SK-MEL-5 (cell line): ENCODE measurements at places on chromosomes 13 and 19. TPM values are rescaled to one million over a fixed set of nuclear protein-coding genes. Genes with fewer than 3 reads are reported as not detected.

- peak; percentile 81 for DNase-seq
These were observed 20.3 kb upstream of the TMTC4 start for GRCh38 chr13:100694722-100695508.

DNA sequence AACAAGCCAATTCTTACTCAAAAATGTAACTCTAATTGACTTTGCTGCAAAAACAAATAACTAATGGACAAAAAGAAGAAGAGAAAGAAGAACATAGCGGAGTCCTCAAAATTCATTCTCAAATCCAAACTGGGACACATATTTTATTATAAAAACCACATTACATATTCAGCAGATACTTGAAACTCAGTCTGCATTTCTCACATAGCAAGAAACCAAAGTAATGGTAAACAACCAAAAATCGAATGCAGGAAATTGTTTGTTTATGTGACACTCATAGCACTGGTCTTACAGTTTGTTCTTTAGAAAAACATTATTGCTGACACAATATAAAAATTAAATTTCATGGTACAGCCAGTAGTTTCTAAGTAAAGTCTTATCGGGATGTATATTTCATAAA lies 789.8 kb downstream of the SLITRK6 start:
- DNase-seq: no peak

GRCh38 chr19:57047743-57048142 lies 72.0 kb upstream of the USP29 start:
- no peak for DNase-seq

COLGALT1 gene
- total RNA-seq: 85.1 and 86.6 TPM in 2 replicates

DNA sequence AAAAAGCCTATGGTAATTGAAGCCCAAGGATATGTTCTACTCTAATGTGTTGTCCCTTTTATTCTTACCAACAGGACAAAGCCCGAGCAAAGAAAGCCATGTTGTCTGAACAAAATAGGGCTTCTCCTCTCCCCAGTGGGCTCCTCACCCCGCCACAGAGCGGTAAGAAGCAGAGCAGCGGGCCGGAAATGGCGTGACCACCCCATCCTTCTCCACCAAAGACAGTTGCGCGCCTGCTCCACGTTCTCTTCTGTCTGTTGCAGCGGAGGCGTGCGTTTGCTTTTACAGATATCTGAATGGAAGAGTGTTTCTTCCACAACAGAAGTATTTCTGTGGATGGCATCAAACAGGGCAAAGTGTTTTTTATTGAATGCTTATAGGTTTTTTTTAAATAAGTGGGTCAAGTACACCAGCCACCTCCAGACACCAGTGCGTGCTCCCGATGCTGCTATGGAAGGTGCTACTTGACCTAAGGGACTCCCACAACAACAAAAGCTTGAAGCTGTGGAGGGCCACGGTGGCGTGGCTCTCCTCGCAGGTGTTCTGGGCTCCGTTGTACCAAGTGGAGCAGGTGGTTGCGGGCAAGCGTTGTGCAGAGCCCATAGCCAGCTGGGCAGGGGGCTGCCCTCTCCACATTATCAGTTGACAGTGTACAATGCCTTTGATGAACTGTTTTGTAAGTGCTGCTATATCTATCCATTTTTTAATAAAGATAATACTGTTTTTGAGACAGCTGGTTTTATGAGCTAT lies 12.0 kb downstream of the CCNE1 start:
- DNase-seq: no peak

ETV2 gene
- total RNA-seq: 0.40 TPM in 1 of 2 replicates, not detected in the other

DNA sequence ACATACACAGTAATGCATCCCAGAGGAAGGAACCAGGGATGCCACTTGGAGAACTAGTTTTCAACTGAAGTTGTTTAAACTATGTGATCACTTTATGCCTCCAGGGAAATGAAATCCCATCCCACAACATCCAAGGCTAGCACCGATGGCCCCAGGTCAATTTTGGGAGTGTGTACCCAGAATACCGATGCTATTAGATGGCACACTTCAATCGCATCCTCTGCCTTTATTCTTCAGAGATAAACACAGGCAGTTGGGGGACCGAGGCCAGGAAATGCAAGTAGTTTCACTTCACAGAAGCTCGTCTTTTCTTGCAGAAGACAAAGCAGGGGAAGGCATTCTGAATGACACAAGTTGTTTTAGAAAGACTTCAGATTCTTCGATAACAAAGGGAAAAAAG lies 13.8 kb downstream of the STK24 start:
- no peak for DNase-seq

DNA sequence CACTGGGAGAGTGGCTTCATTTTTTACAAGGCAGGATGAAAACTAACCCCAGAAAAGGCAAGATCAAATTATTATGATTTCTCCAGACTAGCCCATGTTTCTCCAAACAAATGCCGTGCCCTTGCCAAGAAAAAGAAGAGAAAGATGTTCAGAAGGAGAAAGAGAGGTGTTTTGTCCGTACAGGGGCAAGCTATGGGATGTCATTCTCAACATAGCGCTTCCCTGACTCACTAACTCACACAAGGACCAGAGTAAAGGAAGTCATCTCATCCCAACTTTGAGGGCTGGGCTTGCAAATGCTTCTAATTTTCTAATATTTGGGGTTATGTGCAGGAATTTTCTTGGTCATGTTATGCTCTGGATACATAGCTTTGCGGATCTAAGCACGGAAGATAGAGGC lies 224.2 kb upstream of the MAB21L1 start:
- DNase-seq: no peak

CEACAM1 gene
- total RNA-seq: 31.2 and 38.8 TPM in 2 replicates
